ENCODE measurements at places on chromosomes 1 and 21. TPM values are rescaled to one million over a fixed set of nuclear protein-coding genes. Genes with fewer than 3 reads are reported as not detected.

- DNase-seq = peak; percentile 37
These were observed 80.5 kb downstream of the ENAH start for GRCh38 chr1:225572422-225572821.

DNA sequence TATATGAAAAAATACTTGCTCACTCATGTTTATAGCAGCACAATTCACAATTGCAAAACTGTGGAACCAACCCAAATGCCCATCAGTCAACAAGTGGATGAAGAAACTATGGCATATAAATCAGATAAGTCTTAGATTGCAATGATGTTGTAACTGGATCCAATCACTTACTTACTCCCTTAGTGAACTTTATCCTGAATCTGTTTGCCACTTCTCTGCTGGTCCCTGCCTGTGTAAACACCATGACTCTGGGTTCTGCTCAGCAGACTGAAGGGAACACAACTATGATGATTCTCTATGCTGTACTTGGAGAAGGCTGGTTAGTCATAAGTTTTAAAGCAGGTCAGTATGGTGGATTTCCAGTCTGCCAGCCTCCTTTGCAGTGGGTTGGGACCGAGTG lies 391.2 kb downstream of the RWDD3 start:
- no peak for DNase-seq

DAB1 gene
- total RNA-seq = 0.23 TPM

DNA sequence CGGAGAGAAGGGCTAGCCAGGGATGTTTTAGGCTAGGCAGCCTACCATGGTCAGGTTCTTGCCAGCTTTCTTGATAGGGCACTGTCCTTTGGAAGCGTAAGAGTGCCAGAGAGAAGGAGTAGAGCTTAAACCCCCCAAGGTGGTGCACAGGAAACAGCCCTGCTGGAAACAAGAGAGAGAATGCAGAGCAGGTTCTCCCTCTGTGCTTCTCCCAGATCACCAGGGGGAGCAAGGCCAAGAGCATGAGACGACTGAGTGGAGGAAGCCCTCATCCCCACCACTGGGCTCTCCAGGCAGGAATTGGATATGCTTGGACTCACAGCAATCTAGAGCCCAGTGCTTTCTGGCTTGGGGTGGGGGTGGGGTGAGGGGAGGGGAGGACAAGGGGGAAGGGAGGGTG lies 49.8 kb downstream of the ATP2B4 start:
- DNase-seq = no peak

DNA sequence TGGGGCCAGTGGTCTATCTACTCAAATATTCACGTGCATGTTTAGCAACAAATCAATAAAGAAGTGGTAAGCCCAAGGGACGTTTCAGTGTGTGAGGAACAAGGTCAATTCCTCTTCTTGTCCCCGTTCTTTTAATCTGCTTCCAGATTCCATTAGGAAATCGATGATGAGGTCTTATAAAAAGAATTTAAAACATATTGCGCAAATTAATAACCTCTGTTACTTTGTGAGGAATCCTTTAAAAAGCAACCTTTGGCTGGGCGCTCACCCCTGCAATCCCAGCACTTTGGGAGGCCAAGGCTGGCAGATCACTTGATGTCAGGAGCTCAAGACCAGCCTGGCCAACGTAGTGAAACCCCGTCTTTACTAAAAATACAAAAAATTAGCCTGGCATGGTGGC lies 113.0 kb upstream of the TMPRSS2 start:
- no peak for DNase-seq

DNA sequence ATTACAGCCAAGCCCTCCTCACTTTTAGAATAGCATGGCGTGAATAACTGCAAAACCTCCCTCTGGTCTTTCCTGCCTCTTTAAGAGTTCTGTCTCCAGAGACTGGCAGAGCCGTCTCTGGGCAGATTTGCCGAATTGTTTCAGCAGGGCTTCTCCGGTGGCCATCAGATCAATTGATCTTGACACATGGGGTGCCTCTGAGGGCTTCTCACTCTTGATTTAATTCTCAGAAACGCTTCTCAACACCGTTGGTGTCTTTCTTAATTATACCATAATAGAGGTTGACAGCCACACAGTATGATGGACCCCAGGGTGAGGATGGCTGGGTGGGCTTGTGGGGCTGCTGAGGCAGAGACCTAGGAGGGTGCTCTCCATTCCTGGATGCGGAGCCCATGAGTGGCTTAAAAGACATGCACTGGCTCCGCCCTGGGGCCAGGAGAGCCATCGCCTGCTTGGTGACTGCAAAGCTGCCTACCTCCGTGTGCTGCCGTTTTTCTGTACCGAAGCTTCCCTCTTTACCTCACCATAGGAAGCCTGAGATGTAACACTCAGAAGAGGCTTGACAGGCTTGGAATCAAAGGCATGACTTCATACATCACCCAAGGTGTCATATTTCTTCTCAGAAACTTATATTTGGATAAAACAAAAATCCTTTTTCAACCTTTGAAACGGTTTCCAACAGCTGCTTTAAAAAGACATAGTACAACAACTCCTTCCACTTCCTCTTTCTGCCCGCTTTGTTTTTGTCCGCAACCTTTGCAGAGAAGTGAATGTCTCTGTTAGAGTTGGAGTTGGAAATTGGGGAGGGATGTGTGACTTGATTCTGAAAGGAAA lies 82.9 kb downstream of the GALNT2 start:
- DNase-seq = peak; percentile 14

DNA sequence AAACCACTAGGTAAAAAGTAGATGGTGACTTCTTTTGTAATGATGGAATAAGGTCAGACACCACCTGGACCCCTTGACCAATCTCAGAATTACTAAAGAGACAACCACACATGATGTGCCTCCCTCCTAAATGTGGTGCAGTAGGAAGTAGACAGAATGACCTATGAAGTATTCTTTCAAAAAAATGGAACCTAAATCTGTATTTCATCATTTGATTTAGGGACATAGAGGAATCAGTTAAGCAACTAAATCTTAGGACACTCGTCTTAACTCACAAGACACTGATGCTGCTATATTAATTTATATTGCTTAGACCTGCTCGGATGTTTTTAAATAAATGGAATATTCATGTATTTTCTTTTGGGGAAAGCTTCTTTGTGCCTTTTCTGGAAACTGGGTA lies 80.9 kb upstream of the IRF2BP2 start:
- DNase-seq = no peak

DNA sequence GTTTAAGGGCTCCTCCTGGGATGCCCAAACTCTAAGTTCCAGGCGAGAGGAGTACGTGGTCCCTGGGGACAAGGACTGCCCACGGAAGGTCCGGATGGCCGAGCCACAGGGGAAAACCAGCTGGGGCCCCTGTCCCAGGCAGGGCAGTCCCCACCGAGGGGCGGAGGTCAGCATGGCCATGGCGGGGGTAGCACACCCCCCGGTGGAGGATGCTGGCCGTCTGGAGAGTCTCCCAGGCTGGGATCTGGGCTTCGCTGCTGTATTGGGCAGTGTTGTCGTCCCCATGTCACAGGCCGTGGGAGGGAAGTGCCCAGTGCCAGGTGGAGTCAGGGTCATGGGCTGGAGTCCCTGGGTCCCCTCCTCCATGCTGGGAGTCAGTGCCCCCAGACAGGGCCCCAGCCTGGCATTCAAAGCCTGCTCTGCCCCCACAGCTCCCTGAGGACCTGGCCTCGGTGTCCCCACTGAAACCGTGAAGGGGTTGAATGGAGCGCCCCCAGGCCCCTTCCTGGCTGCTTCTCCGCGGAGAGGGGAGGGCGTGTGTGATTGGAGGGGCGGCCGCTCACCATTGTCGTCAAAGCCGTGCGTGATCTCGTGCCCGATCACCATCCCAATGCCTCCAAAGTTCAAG lies 6.8 kb downstream of the PRXL2B start:
- no peak for DNase-seq

DNA sequence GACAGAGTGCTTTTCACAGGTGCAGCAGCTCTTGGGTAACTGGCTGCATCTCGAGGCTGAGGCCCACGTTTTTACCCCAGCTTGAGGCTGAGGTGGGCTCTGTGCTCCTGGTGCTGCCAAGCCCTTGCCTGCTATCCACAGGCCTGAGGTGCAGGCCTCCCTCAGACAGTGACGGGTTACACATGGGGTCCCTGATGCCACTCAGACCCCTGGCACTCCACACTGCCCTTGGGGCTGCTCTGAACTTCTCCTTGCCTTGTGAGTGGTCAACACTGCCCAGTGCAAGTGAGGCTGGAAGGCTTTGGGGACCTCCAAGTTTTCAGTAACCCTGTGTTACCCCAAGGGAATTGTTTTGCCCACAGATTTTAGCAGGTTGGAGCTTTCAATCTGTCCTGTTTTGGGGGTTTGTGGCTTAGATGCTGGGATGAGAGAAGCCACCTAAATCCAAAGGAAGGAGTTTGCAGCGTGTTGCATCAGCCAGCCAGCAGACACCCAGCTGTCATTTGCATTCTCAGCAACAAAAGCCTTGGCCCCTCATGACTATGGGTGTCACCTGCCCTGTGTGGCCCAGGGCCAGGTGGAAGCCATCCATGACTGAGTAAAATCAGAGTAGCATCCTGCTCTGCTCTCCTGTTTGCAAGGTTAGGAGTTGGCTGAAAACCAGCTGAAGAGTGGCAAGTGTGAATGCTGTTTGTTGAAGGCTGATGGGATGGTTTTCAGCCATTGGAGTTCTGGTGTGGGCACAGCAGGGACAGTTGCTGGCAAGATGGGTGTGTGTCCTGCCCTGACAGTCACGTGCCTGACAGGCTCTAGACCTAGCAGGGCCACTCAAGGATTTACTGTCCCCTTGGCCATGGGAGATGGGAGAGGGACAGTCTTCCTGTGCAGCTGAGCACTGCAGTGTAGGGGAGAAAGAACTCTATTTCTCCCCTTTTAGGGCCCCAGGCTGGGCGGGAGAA lies 3.2 kb downstream of the RNF187 start:
- DNase-seq = peak; percentile 70

DNA sequence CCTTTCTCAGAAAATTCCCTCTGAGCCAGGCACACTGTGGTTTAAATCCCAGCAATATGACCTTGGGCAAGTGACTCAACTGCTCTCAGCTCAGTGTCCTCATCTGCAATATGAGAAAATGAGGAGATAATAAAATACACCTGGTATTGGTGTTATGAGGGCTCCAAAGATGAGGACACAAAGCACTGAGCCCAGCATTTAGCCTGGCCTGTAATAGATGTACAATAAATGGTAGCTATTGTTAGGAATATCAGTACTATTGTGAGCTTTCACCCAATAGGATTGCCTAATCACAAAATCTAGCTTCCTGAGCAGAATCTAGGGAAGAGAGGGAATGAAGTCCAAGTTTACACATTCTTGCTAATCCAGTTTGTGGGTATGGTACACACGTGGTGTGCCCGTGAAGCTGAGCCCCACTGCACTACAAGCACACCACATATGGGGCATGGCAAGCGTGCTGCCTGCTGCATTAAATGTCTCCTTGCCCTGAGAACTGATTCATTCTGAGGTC lies 24.3 kb upstream of the SLC30A1 start:
- DNase-seq = no peak

GUCA2A gene
- total RNA-seq = not detected

GRCh38 chr1:24416666-24417391 lies 1.2 kb downstream of the NIPAL3 start:
- no peak for DNase-seq

GRCh38 chr21:34944015-34944755 lies 104.9 kb downstream of the RUNX1 start:
- no peak for DNase-seq

- no peak for DNase-seq
These were observed 35.2 kb downstream of the SPEN start for GRCh38 chr1:15882665-15883064.

DNA sequence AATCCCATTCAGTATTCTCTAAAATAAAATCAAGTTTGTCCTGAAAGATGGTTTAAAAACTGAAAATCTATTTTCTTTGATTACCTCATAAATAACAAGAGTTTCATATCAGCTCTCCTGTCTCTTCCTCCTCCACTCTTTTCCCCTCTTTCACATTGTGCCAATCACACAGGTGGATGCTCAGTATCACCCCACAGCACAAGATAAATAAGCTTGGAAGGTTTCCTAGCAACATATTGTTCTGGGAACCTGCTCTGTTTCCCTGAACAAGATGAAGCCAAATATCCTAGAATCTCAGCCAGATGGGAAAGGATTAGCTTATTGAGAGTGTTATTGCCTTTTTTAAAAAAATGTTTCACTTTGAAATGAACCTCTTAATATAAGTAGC lies 45.7 kb upstream of the CACYBP start:
- no peak for DNase-seq

GRCh38 chr1:36709869-36710481 lies 227.3 kb upstream of the CSF3R start:
- DNase-seq = no peak

KIAA1614 gene
- total RNA-seq = 6.9 TPM

PTBP2 gene
- 15.6 TPM for total RNA-seq

DNA sequence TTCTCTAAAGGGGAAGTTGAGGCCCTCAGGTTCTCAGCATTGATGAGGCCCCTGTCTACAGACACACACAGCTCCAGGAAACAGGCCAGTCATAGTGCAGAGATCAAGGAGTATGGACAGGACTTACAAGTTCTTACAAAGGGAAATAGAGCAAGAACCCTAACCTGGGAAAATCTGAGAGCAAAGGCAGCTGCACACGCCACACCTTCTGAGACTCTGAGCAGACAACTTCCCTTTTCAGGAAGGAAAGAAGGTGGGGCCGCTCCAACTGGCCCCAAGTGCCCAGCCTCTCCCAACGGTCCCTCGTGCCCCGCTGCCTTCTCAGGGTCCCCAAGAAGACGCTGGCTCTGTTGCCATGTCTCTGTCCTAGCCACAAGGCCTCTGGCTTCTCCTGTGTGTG lies 3.6 kb downstream of the NOC2L start:
- no peak for DNase-seq

ADGRL4 gene
- 10.5 TPM for total RNA-seq

- no peak for DNase-seq
These were observed 271.7 kb downstream of the DUSP10 start for GRCh38 chr1:221470000-221470698.

GRCh38 chr1:248828845-248829244 lies 3.1 kb upstream of the SH3BP5L start:
- no peak for DNase-seq

- DNase-seq = no peak
These were observed 1360.4 kb downstream of the BRINP3 start for GRCh38 chr1:189117072-189117770.

GRCh38 chr1:206946261-206946660 lies at the start of gene PIGR:
PIGR (minus strand) TSS chr1:206946466; CDS start chr1:206940531, 5,935 bp downstream.
- no peak for DNase-seq

TDRD5 gene
- 0.57 TPM for total RNA-seq

DNA sequence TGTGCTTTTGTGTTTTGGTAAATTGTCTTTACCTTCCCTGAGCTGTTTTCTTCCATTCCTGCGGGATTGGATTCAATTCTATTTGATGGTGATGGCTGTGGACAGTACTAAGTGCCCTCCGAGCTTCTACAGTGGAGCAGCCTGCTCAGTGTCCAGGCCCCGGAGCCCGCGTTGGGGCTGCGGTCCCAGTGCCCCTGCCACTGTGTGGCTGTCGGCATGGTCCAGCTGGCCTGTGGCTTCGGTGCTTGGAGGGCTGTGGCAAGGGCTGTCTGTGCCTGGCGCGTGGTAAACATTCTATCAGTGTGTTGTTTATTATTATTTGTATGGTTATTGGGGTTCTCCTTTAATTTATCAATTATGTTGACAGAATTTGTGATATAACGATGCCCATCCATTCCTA lies 109.1 kb upstream of the COL6A1 start:
- DNase-seq = no peak
